CD8-positive, alpha-beta memory T cell (primary cell): ENCODE measurements at places on chromosomes 1 and 21. TPM values are rescaled to one million over a fixed set of nuclear protein-coding genes. Genes with fewer than 3 reads are reported as not detected.

OR2W3 gene
- not detected for polyA plus RNA-seq

ANKRD35 gene
- polyA plus RNA-seq: 1.3 TPM

METTL18 gene
- polyA plus RNA-seq: 25.7 TPM

LEPR gene
- 3.1 TPM for polyA plus RNA-seq

NTMT2 gene
- not detected for polyA plus RNA-seq

AGMAT gene
- polyA plus RNA-seq: 6.2 TPM

CCNL2 gene
- polyA plus RNA-seq: 29.0 TPM

- no peaks in the 10 kb centered on the region for H3K4me1 ChIP-seq
- H3K27ac ChIP-seq: no peak overlapping the region
- H3K4me3 ChIP-seq: no peak overlapping the region
- DNase-seq: no peak
Observed at GRCh38 chr1:43205671-43206070, 33.5 kb downstream of the CFAP57 start.

- no peaks in the 10 kb centered on the region for H3K27me3 ChIP-seq
- no peak for DNase-seq
- H3K36me3 ChIP-seq: no peaks in the 10 kb centered on the region
- no peaks in the 10 kb centered on the region for H3K4me1 ChIP-seq
- H3K27ac ChIP-seq: no peak overlapping the region
Observed at GRCh38 chr1:14848203-14848602, 249.7 kb downstream of the KAZN start.

GRCh38 chr1:47209091-47209490 is 19.3 kb upstream of the PDZK1IP1 start:
- no peaks in the 10 kb centered on the region for H3K36me3 ChIP-seq
- no peak for DNase-seq
- no peaks in the 10 kb centered on the region for H3K27me3 ChIP-seq
- no peak overlapping the region for H3K4me3 ChIP-seq
- H3K27ac ChIP-seq: no peak overlapping the region

DNA sequence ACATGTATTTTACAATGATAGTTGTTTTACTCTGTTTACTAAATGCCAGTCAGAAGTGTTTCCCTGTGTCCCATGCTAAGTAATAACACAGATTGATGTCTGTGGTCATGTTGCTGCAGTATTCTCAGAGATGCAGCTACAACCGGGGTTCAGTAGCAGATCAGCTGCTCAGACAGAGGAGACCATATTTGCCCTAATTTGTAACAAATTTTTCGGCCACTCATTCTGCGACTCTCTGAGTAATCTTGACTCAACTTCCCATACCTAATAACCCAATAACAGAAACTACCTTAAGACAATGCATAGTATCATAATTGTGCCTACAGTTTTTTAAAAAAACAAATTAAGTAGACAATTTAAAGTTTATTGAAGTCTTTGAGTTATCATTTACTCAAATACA is 32.6 kb downstream of the NIBAN1 start:
- no peak overlapping the region for H3K27ac ChIP-seq
- no peaks in the 10 kb centered on the region for H3K27me3 ChIP-seq
- no peak overlapping the region for H3K4me3 ChIP-seq

DNA sequence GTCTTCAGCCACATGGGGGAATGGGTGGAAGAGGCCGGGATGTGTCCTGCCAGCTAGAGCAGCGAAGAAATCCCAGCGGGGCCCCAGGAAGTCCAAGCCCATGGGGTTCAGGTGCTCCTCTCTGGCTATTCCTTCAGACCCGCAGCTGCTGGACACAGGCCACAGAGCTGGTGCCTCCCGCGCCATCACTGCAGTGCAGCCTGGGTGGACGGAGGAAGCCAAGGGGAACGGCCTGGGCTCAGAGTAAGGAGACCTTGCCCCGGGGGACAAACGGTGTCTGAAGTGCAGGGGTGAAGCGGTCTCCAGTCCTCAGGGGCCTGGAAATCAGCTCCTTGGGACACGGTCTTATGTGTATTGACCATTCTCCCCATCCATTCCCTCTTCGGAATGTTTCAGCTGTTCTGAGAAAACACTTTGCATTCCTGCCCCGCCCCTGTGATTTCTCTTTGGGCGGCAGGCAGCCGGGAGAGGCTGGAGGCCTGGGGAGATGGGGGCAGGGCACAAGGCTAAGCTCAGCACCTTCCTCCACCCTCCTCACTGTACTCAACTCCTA is 18.4 kb downstream of the MTHFR start:
- H3K27me3 ChIP-seq: no peaks in the 10 kb centered on the region
- H3K36me3 ChIP-seq: peaks cover 4% of the 10 kb centered on the region
- H3K4me1 ChIP-seq: peaks cover 19% of the 10 kb centered on the region
- H3K27ac ChIP-seq: peak overlapping the region; percentile 43
- no peak for DNase-seq
- H3K4me3 ChIP-seq: no peak overlapping the region

DNA sequence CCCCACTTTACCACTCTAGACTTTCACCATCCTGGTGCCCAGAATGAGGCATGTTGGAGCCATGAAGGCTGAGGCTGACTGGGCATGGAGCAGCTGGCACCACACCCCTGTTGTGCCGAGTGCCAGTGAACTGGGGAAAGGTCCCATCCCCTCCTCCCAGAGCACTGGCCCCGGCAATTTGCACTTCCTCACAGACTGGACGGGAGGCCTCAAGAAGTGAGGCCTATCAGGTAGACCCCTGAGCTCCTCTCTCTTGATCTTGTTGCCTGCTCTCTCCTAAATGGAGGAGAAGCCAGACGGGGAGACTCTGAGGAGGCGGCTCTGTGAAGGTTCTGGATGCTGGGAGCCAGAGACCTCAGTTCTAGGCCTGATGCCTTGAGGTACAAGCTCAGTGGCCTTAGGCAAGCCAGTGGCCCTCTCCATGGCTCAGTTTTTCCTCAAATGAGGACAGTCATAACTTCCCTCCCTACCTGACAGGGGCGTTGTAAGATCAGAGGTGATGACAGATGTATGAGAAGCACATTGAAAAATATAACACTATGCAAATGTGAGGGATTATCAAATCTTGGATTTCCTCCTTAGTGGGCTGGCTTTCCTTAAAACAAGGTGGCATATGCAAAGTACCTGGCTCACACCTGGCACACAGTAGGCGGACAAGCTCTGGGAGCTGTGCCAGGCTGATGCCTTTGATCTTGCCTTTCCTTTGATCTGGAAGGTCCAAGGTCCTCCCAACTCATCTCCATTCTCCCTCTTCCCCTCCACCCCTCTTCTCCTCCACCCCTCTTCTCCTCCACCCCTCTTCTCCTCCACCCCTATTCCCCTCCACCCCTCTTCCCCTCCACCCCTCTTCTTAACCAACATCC is 6.7 kb downstream of the GRHL3 start:
- no peak for DNase-seq
- H3K4me3 ChIP-seq: no peak overlapping the region
- peaks cover 10% of the 10 kb centered on the region for H3K27me3 ChIP-seq
- H3K27ac ChIP-seq: no peak overlapping the region
- H3K4me1 ChIP-seq: peaks cover 19% of the 10 kb centered on the region

DNA sequence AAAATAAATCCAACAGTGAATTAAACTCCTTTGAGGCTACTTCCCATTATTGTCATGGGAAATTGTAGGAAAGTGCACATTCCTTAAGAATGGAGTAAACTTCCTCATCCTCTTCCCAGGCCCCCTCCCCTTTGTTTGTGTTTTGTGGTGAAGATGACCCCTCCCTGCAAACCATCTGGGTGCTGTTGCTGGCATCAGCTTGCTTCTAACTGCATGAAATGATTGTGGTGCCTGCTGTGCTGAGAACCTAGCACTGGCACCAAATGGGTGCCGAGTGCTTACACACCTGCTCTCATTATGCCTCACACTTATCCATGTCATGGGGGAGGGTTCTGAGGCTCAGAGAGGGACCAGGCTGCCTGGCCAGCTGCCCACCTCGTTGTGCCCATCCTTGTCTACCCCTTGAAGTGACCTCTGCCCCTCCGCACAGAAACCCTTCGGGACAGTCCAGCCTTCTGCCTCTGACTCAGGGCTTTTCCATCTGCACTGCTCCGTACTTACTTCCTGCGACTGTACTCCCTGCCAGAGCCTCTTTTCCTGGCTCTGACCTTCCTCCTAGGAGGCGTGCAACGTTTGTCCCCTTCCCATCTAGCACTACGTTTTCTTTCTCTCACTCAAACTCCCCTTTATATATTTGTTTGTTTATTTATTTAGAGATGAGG is 30.6 kb downstream of the CAPN2 start:
- no peak overlapping the region for H3K27ac ChIP-seq
- no peaks in the 10 kb centered on the region for H3K4me1 ChIP-seq
- H3K27me3 ChIP-seq: no peaks in the 10 kb centered on the region
- peaks cover 15% of the 10 kb centered on the region for H3K36me3 ChIP-seq

- H3K27ac ChIP-seq: no peak overlapping the region
- H3K4me3 ChIP-seq: no peak overlapping the region
- DNase-seq: no peak
- peaks cover 10% of the 10 kb centered on the region for H3K4me1 ChIP-seq
Observed at GRCh38 chr21:25635310-25635709, 3.7 kb upstream of the JAM2 start.

DNA sequence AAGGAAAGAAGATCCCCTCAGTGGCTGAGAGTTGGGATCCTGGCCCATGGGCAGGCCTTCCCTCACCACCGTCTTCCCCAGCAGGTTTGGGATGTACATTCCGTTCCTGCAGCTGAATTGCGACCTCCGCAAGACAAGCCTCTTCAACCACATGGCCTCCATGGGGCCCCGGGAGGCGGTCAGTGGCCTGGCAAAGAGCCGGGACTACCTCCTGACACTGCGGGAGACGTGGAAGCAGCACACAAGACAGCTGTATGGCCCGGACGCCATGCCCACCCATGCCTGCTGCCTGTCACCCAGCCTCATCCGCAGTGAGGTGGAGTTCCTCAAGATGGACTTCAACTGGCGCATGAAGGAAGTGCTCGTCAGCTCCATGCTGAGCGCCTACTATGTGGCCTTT is 16.3 kb upstream of the KPNA6 start:
- H3K27me3 ChIP-seq: no peaks in the 10 kb centered on the region
- H3K4me1 ChIP-seq: no peaks in the 10 kb centered on the region
- no peak overlapping the region for H3K27ac ChIP-seq
- peaks cover 18% of the 10 kb centered on the region for H3K36me3 ChIP-seq
- DNase-seq: no peak

GRCh38 chr1:12163210-12163609 is 3.6 kb upstream of the TNFRSF1B start:
- H3K27ac ChIP-seq: no peak overlapping the region
- H3K4me1 ChIP-seq: peaks cover 66% of the 10 kb centered on the region
- no peaks in the 10 kb centered on the region for H3K27me3 ChIP-seq
- H3K36me3 ChIP-seq: no peaks in the 10 kb centered on the region
- no peak overlapping the region for H3K4me3 ChIP-seq
- DNase-seq: no peak

DNA sequence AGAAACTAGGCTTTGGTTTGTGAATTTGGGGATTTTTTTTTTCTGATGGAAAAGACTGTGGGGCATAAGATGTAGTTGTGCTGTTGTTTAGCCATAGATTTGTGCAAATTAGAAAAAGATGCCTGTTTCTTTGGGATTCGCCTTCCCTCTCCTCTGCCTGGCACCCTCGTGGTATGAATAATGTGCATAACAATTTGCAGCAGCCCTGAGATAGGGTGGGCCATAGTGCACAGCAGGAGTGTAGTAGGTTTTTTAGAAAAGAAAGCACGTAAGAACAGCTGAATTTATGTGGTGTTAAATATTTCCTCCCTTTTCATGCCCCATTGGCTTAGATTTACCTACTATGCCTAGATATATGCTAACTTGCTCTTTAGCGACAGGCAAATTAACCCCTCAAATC is 158.9 kb downstream of the PTGER3 start:
- no peaks in the 10 kb centered on the region for H3K4me1 ChIP-seq
- no peaks in the 10 kb centered on the region for H3K27me3 ChIP-seq
- H3K4me3 ChIP-seq: no peak overlapping the region
